ENCODE measurements at places on chromosomes 13 and 19. TPM values are rescaled to one million over a fixed set of nuclear protein-coding genes. Genes with fewer than 3 reads are reported as not detected.

B3GNT8 gene
- total RNA-seq, result 1.6 TPM

FUT1 gene
- under 0.01 TPM for total RNA-seq

- DNase-seq, result no peak
These were observed 84.3 kb downstream of the SLAIN1 start for GRCh38 chr13:77781808-77782207.

- no peak for DNase-seq
These were observed 542.7 kb upstream of the SLITRK5 start for GRCh38 chr13:87128491-87128890.

DNA sequence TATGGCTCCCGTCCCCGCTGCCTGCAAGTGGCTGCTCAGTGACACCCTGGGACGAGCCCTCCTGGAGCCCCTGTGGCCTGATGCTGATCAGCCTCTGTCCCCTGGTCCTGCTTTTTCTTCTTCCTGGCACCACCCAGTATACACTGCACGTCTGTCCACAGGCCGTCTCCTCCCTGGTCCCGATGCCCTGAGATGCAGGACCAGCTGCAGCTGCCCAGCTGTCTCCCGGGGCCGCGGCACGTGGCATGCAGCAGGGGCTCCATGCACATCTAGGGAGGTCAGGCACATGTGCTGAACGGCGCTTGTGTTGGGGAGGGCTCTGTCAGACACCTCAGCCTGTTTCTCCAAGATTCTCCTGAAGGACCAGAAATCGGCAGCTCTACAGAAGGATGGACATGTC lies 30.2 kb downstream of the ZFR2 start:
- DNase-seq, result no peak

KCNRG gene
- total RNA-seq, result 2.6 TPM
